D721Med (cell line): ENCODE measurements at places on chromosomes 2 and 18.

GRCh38 chr2:29509397-29509796 lies 394.2 kb downstream of the CLIP4 start:
- no peak for DNase-seq

GRCh38 chr18:9890196-9890595 lies 4.4 kb downstream of the TXNDC2 start:
- no peak for DNase-seq

DNA sequence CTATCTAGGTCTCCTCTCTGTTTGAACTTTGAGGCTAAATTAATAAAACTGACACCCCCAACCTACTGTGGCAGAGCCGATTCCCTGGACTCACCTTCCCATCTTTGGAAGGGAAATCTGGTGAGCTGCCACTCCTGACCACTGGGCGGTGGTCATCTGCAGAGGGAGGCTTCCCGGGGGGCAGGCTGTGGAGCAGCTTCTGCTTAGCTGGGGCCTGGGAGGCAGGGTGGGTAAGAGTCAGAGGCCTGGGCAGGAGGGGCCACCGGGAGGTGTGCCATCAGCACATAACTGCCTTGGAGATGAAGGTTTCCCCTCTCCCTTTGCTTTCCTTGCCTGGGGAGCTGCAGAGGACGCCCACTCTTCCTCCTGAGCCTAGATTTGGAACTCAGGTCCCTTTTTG lies 2.3 kb upstream of the NPPC start:
- DNase-seq, result no peak

- no peak for DNase-seq
Observed at GRCh38 chr2:86012007-86012712, 93.5 kb downstream of the POLR1A start.

DNA sequence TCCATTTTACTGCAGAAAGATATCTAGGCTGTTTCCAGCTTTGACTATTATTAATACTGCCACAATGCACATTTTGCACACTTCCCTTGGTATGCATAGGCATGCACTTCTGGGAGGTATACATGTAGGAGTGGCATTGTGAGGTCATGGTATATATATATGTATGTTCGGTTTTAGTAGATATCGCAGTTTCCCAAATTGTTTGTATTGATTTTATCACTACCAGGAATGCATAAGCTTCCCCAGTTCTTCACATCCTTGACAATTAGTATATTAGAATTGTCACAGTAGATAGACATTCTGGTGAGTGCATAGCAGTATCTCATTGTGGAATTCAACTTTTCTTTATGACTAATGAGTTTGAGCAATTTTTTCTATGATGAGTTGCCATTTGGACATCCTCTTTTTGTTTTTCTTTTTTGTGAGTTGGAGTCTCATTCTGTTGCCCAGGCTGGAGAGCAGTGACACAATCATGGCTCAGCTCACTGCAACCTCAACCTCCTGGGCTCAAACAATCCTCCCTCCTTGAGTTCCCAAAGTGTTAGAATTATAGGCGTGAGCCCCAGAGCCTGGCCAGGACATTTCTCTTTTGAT lies 4.2 kb upstream of the GRB14 start:
- no peak for DNase-seq

DNA sequence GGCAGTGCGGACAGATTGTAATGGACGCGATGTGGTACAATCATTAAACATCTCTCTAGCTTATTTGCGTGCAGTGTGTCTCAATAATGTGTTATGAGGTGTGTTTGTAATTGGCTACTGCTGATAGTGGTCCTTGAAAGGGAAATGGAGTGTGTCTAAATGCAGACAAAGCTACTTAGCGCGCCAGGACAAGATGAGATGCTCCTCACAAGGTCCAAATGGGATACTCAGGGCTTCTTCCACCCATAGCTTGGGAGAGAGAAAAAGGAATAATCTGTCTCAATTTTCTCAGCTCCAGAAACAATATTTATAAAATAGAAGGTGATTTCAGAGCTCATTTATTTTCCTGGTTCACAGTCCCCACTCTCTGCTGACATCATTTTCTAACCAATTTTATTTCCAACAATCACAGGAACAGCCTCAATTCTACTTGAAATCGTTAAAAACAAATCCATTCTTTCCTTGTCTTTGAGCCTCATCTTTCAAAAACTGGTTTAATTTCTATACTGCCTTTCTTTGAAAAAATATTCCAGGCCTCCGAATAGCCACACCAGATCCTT lies 28.5 kb downstream of the GALNT14 start:
- no peak for DNase-seq

DNA sequence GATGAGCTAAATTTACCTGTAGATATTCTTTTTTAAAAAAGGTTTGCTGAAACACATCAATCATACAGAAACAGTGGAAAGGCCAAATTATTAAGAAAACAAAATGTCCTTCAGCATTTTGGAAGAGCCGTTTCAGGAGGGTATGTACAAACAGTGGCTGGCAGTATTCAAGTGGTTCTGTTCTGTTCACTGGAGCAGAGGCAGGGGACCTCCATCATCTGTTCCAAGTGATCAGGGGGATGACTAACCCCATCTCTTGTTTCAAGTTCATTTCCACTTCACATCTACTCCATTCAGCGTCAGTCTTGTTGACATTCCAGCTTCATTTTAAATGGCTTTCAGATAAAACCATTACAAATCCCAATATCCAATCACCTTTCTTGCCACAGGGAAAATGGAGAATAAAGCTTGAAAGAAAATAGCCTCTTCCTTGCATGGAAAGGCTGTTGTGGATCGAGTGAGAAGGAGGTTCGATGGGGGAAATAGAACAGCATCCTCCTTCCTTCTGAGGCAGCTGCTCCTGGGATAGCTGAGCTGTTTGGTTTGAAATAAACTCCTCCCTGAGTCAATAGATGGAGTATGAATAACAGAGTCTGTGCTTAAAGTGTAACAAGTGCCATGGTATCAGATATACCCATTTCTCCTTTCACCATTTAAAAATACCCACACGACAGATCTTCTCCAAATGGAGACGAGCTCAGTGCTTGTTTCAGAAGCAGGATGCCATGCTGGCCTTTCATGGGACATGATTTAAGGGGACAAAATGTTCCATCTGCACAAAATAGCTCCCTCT lies 63.7 kb upstream of the OTOF start:
- no peak for DNase-seq

DNA sequence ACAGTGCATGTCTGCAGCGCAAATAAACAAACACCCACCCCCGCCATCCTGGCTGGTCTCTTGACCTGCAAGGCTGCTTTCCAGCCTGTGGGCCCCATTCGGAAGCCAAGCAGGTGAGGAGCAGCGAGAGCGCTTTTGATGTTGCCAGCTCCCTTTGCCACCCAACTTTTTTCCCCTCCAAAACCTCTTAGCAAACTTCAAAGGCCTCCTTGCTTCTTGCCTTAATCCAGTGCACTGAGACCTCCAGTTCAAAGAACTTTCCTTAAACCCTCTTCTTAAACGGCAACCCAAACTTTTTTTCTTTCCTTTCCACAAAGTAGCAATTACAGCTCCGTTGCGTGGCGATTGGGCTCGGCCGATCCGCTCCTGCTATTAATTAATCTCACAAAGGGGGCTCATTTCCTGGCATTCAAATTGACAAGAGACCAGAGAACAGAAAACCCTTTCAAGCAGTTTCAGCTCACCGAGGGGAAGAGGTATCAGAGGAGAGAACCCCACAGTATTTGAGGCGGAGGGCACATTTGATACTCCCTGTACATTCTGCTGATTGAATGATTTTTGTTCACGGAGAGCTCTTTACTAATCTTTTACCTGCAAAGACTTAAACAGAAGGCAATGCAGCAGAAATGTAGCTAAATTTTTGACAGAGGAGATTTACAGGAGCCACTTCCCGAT lies 531.4 kb downstream of the TMEM182 start:
- DNase-seq, result no peak

- no peak for DNase-seq
Observed at GRCh38 chr2:10300328-10300920, 2.3 kb upstream of the HPCAL1 start.

DNA sequence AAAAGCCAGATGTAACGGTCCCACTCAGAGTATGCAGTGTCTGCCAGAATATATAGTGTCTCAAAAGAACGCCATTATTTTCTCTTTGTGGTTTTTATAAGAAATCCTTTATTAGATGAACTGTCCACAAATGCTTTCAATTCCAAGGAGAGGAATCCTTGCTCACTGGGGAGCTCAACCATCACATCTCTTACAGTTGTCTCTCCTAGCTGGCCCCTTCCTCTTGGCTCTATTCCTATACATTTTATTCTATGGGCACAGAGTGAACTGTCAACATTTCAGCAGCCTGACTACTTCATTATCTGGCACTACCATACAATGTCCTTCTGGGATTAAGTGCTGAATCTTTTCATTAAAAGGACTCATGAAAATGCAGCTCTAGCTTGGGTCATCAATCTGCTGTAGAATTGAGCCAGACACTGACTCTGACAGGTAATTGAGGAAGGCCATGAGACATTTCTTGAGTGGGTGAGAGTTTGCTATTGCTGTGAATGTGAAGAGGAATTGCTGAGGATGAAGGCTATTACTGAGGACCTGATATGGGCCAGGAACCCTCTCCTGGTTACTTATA lies 96.5 kb upstream of the THOC1 start:
- no peak for DNase-seq

DNA sequence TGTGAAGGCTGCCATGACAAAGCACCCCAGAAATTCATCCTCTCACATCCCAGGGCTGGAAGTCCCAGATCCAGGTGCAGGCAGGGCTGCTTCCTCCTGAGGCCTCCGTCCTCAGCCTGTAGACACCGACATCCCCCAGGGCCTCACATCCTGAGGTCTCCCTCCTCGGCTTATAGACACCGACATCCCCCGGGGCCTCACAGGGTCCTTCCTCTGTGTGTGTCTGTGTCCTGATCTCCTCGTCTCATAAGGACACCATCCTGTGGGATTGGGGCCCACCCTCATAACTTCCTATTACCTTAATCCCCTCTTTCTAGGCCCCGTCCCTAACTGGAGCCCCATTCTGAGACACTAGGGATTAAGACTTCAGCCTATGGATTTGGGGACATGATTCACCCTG lies 92.0 kb upstream of the SNTG2 start:
- DNase-seq, result no peak

GRCh38 chr2:171703574-171704347 lies 16.5 kb downstream of the DYNC1I2 start:
- DNase-seq, result no peak

- DNase-seq, result no peak
Observed at GRCh38 chr2:54385271-54385670, 70.9 kb upstream of the SPTBN1 start.

- DNase-seq, result no peak
Observed at GRCh38 chr2:65443509-65444186, 11.2 kb upstream of the SPRED2 start.

- no peak for DNase-seq
Observed at GRCh38 chr2:191115391-191115790, 35.4 kb downstream of the STAT4 start.

GRCh38 chr18:44181951-44182747 lies 498.5 kb upstream of the SETBP1 start:
- DNase-seq, result no peak

DNA sequence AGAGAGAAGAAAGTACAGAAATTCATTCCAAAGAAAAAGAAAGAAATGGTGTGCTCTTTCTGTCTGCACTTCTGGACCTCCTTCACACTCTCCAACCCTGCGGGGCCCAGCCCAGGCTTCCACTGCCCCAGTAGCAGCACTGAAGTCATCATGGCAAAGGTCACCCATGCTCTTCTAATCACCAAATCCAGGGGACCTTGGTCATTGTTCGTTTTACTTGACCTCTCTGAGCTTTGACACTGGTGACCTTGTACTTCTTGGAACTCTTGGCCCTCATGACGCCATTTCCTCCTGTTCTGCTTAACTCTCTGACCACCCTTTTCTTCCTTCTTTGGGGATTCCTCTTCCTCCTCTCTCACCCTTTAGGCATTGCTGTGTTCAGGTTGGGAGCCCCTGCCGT lies 105.6 kb downstream of the SMAD7 start:
- DNase-seq, result no peak

- DNase-seq, result no peak
Observed at GRCh38 chr2:190441564-190441963, 33.4 kb downstream of the MFSD6 start.

DNA sequence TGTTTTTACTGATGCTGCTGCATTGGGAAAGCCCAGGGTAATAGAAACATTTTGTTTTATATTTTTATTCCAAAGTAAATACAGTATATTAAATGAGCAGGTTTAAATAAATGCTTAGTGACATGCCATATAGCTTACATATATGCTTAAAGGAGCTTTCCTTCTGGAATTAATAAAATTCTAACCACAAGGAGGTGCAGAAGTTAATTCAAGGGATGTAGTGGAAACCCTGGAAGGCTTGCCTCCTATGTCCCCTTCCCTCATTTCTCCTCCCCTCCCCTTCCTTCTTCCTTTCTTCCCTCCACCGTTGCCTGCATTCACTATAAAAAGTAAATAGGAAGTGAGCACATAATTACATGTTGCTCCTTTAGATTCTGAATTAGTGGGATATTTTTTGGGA lies 96.3 kb downstream of the UBE2E3 start:
- no peak for DNase-seq

- no peak for DNase-seq
Observed at GRCh38 chr2:237435844-237436587, 22.1 kb upstream of the COL6A3 start.

GRCh38 chr2:177165061-177165583 lies 47.5 kb upstream of the HNRNPA3 start:
- DNase-seq, result no peak

GRCh38 chr18:69936191-69936558 lies 11.5 kb downstream of the CD226 start:
- DNase-seq, result no peak

GRCh38 chr2:237324405-237324831 lies 89.5 kb downstream of the COL6A3 start:
- no peak for DNase-seq

DNA sequence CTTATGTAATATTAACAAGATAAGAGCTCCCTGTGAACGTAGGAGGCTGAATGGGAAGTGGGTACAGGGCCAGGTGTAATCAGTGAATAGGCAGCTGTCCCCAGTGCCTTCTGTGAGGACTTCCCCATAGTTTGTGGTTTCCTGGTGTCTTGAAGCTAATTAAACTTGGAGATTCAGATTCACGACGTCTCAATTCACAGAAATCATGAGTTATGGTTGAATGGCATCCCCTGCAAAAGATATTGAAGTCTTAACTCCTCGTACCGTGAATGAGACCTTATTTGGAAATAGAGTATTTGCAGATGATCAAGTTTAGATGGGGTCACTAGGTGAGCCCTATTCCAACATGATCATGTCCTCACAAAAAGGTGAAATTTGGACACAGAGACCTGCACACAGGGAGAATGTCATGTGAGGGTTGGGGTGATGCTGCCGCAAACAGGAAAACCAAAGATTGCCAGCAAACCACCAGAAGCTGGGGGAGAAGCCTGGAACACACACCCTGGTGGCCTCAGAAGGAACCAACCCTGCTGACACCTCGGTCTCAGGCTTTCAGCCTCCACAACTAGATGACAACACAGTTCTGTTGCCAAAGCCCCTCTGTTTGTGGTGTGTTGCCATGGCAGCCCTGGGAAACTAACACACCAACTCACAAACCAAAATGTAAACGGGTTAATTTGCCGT lies 13.2 kb downstream of the ARL4C start:
- DNase-seq, result no peak

GRCh38 chr2:217206907-217207698 lies 347.2 kb upstream of the TNP1 start:
- DNase-seq, result no peak
